Naive thymus-derived CD4-positive, alpha-beta T cell (primary cell): ENCODE measurements at places on chromosomes 6 and 20. TPM values are rescaled to one million over a fixed set of nuclear protein-coding genes. Genes with fewer than 3 reads are reported as not detected.

Gene CAGE1
- total RNA-seq = 0.48 TPM

Gene TRIM39
- total RNA-seq = 42.1 TPM

Gene POLR1C
- total RNA-seq = 61.1 TPM

Gene ENPP1
- 0.69 TPM for total RNA-seq

Gene CRISP3
- total RNA-seq = not detected

Gene TMEM244
- total RNA-seq = not detected

Gene MRAP2
- not detected for total RNA-seq

Gene CYP21A2
- total RNA-seq = not detected

Gene PLCB4
- total RNA-seq = 0.05 TPM

GRCh38 chr6:82878812-82879211 is 186.8 kb downstream of the UBE3D start:
- no peaks in the 10 kb centered on the region for H3K27me3 ChIP-seq
- H3K4me3 ChIP-seq = no peak overlapping the region
- no peaks in the 10 kb centered on the region for H3K4me1 ChIP-seq
- DNase-seq = no peak
- no peak overlapping the region for H3K27ac ChIP-seq

- H3K4me1 ChIP-seq = no peaks in the 10 kb centered on the region
- DNase-seq = no peak
- H3K27me3 ChIP-seq = no peaks in the 10 kb centered on the region
These were observed 47.8 kb downstream of the MYH7B start for GRCh38 chr20:35003211-35004031.

GRCh38 chr20:41408986-41409385 is 42.4 kb upstream of the EMILIN3 start:
- peaks cover 7% of the 10 kb centered on the region for H3K4me1 ChIP-seq
- no peak overlapping the region for H3K4me3 ChIP-seq
- peaks cover 23% of the 10 kb centered on the region for H3K36me3 ChIP-seq
- no peak overlapping the region for H3K27ac ChIP-seq
- no peaks in the 10 kb centered on the region for H3K27me3 ChIP-seq

- DNase-seq = peak; percentile 47
- no peaks in the 10 kb centered on the region for H3K4me1 ChIP-seq
- H3K36me3 ChIP-seq = no peaks in the 10 kb centered on the region
- H3K27ac ChIP-seq = no peak overlapping the region
- no peaks in the 10 kb centered on the region for H3K27me3 ChIP-seq
These were observed 33.8 kb upstream of the AIG1 start for GRCh38 chr6:143026696-143027449.

DNA sequence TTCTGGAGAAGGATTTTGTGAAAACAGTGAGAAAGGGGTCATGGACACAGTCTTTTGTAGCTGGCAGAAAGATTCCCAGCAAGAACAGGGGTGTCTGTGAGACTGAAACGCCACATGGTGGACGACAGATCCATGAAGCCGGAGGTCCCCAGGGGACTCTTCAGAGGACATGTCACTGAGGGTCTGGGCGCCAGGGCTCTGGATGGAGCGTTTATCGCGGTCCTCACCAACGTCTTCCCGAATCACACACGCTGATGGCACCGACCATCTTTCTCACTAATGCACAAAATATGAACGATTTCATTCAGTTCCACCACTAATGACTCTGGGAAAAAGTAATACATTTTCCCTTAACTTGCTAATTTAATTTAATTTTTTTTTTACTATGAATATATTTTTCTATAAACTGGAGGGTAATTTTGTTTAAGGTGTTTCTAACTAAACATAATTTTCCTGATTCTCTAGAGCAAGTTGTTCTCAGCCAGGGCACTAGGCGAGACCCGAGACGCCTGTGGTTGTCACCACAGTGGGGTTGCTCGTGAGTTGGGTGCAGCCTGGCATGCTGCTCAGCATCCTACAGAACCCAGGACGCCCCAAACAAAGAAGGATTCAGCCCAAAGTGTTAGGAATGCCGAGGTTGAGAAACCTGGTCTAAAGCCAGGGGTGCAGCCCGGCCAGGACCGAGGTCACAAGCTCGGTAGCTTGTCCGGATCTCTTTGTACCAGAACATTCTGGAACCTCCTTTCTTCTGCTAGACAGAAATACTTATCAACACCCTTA is 306.2 kb downstream of the TAF4 start:
- no peaks in the 10 kb centered on the region for H3K27me3 ChIP-seq
- no peak for DNase-seq
- no peak overlapping the region for H3K4me3 ChIP-seq
- H3K4me1 ChIP-seq = no peaks in the 10 kb centered on the region
- H3K27ac ChIP-seq = no peak overlapping the region

DNA sequence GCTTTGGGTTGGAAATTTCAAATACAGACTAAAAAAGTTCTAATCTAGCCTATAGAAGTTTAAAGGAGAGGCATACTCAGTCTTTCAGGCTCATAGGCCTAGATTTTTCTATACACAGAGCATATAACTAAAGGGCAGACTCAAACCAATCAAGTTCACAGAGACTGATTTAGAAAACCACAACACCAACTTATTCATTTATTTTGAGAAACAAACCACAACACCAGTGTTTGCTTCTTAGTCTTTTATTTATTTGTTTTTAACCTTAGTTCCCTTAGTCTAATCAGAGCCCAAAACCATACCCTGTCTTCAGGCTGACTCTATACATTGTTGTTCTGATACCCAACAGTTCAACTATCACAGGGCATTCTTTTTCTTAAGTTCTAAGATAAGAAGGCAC is 103.7 kb downstream of the REV3L start:
- H3K36me3 ChIP-seq = peaks cover 31% of the 10 kb centered on the region
- DNase-seq = no peak
- H3K4me3 ChIP-seq = no peak overlapping the region
- H3K27ac ChIP-seq = no peak overlapping the region
- H3K4me1 ChIP-seq = no peaks in the 10 kb centered on the region

DNA sequence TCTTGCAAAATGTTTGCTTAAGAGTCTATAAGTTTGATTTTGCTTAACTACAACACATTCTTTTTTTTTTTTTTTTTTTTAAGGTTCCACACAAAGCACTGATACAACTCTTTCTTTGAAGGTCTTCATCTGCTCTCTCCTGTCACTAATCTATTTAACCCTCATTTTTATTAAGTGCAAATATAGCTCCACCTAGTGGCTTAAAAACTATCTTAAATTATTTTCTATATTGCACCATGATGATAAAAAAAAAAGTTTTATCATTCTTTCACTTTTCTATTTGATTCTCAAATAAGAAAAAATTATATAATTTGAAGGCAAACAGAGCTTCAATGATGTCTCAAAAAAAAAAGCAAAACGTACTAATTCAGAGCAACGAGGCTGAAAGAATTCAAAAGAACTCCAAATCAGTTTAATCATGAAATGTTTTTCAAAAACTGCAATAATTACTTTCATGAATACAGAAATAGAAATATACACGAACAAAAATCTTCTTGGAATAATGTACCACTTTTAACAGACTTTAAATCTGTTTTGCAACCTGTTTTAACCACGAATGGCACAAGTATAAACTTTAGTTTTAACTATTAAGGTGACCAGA is 12.8 kb downstream of the ESF1 start:
- no peaks in the 10 kb centered on the region for H3K27me3 ChIP-seq
- no peak overlapping the region for H3K4me3 ChIP-seq
- DNase-seq = no peak
- no peaks in the 10 kb centered on the region for H3K4me1 ChIP-seq
- H3K36me3 ChIP-seq = peaks cover 53% of the 10 kb centered on the region
- no peak overlapping the region for H3K27ac ChIP-seq

DNA sequence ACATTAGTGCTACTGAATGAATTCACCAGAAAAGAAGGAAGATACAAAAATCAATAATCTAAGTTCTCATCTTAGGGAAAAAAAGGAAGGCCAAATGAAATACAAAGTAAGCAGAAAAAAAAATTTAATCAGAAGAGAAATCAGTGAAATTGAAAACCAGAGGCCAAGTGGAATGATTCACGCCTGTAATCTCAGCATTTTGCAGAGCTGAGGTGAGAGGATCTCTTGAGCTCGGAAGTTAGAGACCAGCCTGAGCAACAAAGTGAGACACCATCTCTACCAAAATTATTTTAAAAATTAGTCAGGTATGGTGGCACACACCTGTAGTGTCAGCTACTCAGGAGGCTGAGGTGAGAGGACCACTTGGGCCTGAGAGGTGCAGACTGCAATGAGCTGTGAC is 21.2 kb upstream of the ASF1A start:
- H3K4me1 ChIP-seq = no peaks in the 10 kb centered on the region
- no peaks in the 10 kb centered on the region for H3K36me3 ChIP-seq
- H3K27ac ChIP-seq = no peak overlapping the region
- H3K4me3 ChIP-seq = no peak overlapping the region
- H3K27me3 ChIP-seq = no peaks in the 10 kb centered on the region

DNA sequence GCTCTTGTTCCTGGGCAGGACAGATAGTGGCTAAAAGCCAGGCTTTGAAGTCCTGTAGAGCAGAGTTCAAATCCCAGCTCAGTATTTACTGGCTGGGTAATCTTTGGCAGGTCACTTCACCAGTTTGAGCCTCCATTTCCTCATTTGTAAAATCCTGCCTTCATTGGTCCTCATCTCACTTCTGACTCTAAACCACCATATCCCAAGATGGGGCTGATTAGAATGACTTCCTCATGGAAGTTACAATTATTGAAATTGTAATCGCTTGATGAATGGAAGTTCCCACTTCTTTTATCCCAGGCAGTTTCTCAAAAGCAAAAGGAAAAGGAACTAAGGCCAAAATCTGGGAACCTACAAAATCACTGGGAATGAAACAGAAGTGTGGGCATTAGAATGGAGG is 35.9 kb upstream of the B4GALT5 start:
- H3K27ac ChIP-seq = no peak overlapping the region
- no peak for DNase-seq
- H3K27me3 ChIP-seq = no peaks in the 10 kb centered on the region
- no peaks in the 10 kb centered on the region for H3K36me3 ChIP-seq
- H3K4me1 ChIP-seq = no peaks in the 10 kb centered on the region
- no peak overlapping the region for H3K4me3 ChIP-seq

GRCh38 chr20:61663521-61664425 is 401.9 kb downstream of the TAF4 start:
- H3K4me1 ChIP-seq = no peaks in the 10 kb centered on the region
- DNase-seq = no peak
- H3K27me3 ChIP-seq = no peaks in the 10 kb centered on the region
- H3K36me3 ChIP-seq = no peaks in the 10 kb centered on the region
- no peak overlapping the region for H3K27ac ChIP-seq
- H3K4me3 ChIP-seq = no peak overlapping the region

- no peak overlapping the region for H3K4me3 ChIP-seq
- H3K27ac ChIP-seq = no peak overlapping the region
- no peaks in the 10 kb centered on the region for H3K36me3 ChIP-seq
- no peaks in the 10 kb centered on the region for H3K4me1 ChIP-seq
- H3K27me3 ChIP-seq = no peaks in the 10 kb centered on the region
These were observed 33.0 kb upstream of the TSHZ2 start for GRCh38 chr20:52939141-52939540.

GRCh38 chr6:124963831-124964763 is 1.9 kb downstream of the RNF217 start:
- no peaks in the 10 kb centered on the region for H3K36me3 ChIP-seq
- no peak overlapping the region for H3K4me3 ChIP-seq
- no peak for DNase-seq
- no peak overlapping the region for H3K27ac ChIP-seq
- no peaks in the 10 kb centered on the region for H3K4me1 ChIP-seq

DNA sequence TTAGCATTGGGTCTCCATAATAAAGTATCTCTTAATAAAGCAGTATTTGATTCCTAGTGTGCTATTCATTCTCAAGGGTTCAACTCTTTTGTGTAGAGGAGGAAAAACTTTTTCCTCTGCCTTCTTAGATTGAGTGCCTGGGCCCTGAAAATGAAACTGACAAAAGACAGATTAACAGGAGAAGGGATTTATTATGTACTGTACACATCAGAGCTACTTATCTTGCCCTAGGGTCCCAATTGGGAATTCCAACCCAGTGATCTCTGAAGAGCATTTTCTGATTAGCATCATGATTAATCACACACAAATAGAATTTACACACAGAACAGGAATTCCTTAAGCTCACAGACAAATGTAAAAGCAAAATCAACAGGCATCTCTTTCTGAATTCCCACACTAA is 128.9 kb downstream of the CD164 start:
- H3K27ac ChIP-seq = no peak overlapping the region
- no peak for DNase-seq
- no peaks in the 10 kb centered on the region for H3K4me1 ChIP-seq
- H3K27me3 ChIP-seq = no peaks in the 10 kb centered on the region
- H3K4me3 ChIP-seq = no peak overlapping the region

DNA sequence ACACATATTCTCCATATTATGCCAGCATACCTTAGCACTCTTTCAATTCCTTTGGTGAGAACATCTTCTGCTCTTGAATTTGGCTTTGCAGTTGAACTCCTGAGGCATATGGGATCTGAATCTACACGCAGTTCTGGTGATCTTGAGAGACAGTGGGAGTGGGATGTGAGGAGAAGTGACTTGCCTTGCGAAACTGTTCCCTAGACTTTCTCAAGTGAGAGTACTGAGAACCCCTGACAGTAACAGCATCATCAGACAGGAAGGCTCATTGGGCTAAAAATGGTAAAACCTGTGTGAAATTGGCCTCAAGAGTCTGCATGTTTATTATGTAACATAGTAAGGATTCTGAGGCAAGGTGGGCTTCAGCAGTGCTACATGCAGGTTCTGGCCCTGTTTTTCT is 49.1 kb upstream of the CEP85L start:
- H3K4me1 ChIP-seq = peaks cover 11% of the 10 kb centered on the region
- H3K36me3 ChIP-seq = no peaks in the 10 kb centered on the region
- no peak for DNase-seq
- H3K27me3 ChIP-seq = no peaks in the 10 kb centered on the region
- no peak overlapping the region for H3K27ac ChIP-seq
- H3K4me3 ChIP-seq = no peak overlapping the region

DNA sequence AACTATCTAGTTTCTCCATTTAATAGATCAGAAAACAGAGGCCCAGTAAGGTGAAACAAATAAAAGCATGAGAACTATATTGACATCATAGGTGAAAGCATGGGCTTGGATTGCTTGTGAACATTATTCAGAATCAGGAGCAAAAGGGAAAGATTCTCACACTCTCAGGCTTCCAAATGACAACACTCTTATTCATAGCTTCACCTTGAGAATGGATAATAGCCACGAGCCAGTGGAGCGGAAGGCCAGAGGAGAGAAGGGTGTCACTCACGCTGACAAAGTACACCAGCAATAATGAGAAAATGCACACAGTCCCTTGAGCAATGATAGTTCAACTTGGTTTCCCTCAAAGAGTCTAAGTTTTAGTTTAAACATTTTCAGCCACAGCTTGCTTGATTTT is 339.0 kb downstream of the TPBG start:
- DNase-seq = no peak
- no peaks in the 10 kb centered on the region for H3K36me3 ChIP-seq
- H3K4me1 ChIP-seq = no peaks in the 10 kb centered on the region
- no peak overlapping the region for H3K4me3 ChIP-seq
- no peak overlapping the region for H3K27ac ChIP-seq

GRCh38 chr6:42340511-42340910 is 111.2 kb downstream of the TRERF1 start:
- no peak overlapping the region for H3K27ac ChIP-seq
- H3K36me3 ChIP-seq = peaks cover 5% of the 10 kb centered on the region
- no peak overlapping the region for H3K4me3 ChIP-seq
